ENCODE measurements at places on chromosomes 11 and 22.

DNA sequence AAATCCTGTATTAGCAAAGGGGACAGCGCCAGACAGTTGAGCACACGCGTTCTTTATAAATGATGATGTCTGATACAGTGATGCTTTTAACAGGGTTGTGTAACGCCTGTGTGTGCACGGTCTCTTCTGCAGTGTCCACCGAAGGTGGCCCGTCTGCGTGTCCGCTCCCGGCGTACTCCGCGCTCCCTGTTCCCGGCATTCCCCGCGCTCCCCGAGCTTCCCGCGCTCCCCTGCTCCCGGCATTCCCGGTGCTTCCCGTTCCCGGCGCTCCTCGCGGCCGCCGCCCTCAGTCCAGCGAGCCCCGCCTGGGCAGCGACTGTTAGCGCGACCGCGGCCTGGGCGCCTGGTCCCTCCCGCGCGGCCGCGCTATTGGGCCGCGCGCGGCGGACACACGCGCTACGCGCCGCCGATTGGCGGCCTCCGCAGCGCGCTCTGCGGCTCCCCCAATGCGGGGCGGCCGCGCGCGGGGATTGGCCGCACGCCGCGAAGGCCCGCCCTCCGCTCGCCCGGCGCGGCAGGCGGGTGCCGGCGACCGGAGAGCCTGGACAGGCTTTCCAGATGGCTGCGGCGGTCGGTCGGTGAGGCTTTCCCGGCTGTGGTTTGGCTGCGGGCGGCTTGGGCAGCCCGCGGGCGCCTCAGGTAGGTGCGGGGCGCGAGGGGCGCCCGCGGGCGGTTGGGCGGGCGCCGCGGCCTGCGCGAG is at the start of gene DGCR8:
TSS of gene DGCR8 (plus strand) at position 497 of the 700 bp plus-strand sequence. CDS start 5,723 bp downstream, outside the sequence.
- peak; percentile 97 for DNase-seq

GRCh38 chr11:66629356-66629755 is 9.1 kb upstream of the RBM4 start:
- DNase-seq: no peak

- no peak for DNase-seq
Observed at GRCh38 chr22:30171008-30171407, 75.6 kb downstream of the LIF start.

- no peak for DNase-seq
Observed at GRCh38 chr11:61119055-61119454, 16.8 kb downstream of the CD5 start.

DNA sequence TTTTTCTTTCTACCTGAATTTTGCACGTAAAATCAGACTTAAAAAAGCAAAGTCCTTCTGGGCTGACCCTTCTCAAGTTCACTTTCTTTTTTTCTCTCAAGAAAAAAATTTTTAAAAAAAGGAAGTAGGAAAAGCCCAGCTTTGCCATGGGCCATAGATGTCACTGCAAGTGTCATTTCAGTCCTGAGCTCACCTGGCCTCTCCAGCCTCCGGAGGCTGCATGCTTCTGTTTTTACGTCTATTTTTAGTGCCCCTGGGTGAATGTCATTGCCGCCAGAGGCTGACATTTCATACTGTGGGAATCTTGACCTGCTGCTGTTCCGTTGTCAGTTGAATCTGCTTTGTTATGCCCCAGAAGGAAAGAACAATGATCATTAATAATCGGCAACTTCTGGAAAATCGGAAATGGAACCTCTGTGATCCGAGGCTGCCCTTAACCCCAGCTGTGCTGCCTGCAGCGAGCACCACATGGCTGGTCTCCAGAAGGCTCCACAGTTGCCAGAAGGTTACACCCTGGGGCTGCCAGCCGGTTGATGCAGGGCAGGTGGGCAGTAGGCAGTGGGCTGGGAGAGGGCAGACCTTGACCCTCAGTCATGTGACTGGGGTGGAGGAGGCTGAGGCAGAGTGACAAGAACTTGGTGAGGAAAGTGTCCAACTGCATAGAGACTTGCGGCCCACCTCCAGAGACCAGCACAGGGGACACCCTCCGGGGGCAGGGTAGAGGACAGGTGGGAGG is 16.7 kb upstream of the MYEOV start:
- DNase-seq: no peak

DNA sequence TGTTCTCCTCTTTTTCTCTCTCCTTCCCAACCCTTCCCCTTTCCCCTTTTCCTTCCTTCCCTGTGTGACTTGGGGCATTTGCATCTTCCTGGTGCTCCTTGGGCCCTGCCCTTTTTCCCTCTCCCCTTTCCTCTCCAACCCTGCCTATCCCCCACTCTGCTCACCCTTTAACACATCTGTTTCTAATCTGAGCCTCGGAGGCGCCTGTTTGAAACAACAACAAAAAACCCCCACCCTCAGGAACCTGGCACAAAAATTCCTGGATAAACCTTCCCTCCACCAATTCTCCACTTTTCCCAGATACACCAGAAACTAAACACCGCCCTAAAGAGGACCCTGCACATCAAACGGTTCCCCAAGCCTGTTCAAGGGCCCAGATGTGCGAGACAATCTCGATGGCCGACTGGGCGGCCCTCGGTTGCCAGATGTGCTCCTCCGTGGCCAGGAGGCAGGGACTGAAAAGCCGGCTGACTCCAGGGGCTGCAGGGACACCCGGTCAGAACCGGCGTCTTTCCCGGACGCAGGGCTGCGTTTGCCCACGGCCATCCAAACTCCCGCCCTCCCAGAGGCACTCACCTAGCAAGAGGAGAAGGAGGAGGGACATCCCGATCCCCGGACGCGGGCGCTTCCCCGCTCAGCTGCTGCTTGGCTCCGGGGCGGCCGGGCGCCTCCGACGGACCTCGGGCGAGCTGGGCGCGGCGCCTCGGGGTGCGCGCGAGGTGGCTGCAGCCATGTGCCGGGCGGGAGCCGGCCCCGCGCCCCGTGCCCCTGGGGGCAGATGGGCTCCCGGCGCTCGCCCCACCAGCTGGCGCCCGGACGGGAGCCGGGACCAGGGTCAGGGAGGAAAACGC is 486 bp downstream of the CLMP start:
- no peak for DNase-seq
